ENCODE measurements at places on chromosomes 7 and 10.

DNA sequence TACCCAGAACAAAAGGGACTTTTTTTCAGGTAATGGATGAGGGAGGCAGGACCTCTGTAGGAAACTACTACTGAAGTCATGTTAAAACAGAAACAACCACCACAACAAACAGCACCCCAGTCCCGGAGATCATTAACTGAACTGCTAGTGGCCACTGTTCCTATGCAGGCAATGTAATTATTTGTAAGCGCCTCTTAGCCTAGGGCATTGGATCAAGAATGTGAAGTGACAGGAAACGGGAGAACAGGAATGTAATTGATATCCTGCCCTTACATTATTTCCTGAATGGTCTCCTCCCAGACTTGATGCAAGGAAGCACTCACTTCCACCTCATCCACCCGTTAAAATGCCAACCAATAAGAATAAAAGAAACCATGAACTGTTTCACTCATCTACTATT is 16.7 kb upstream of the GAD2 start:
- no peak for ATAC-seq

- no peak for ATAC-seq
Measured at GRCh38 chr10:2731940-2732339, 335.4 kb upstream of the PFKP start.

DNA sequence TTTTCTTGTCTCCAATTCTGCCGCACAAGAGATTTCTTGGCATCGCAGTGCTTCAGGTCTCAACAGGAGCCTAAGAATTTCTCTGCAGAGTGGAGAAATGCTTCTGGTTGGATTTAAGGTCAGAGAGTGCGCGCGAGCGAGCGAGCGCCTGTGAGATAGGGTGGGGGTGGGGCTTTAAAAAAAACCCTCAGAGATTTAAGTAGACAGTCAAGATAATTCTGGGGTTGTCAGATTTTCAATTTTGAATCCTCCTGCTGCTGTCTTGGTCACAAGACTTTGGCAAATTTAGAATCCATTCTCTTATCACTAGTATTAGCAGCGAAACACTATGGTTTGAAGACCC is 49.7 kb downstream of the CPEB3 start:
- ATAC-seq, result peak; percentile 21

DNA sequence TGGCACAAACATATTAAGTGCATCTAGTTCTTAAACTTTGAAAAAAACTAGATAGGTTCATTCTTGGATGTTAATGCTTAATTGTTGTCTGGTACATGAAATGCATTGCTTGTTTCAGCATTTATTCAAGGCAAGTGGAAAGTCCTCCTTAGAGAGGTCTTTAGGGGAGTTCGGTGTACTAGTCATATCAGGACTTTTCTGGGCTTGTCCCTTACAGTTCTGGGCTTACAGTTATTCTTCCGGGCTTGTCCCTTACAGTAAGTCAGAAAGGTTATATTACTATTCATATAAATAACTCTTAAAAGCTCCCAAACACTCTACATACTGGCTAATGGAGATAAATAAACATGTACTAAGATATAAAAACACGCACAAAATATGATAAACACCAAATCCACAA is 61.6 kb upstream of the MRLN start:
- no peak for ATAC-seq

DNA sequence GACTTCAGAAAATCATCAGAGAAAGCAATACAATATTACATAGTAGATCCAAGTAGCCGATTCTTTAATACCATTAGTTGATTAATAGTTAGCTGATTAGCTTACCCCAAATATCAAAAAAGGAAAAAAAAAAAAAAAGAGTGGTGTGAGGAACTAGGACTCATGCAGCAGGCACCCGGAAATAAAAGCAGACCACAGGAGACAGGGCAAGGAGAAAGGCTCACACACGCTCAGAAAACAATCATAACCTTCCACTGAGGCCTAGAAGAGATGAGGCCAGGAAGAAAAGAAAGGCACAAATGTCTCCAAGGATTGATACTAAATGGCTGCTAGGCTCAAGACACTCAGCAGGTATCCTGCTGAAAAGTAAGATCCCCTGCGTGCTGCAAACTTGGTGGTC is 25.9 kb downstream of the TRDMT1 start:
- ATAC-seq, result peak; percentile 51

GRCh38 chr10:127118034-127118433 is 78.4 kb downstream of the INSYN2A start:
- no peak for ATAC-seq

DNA sequence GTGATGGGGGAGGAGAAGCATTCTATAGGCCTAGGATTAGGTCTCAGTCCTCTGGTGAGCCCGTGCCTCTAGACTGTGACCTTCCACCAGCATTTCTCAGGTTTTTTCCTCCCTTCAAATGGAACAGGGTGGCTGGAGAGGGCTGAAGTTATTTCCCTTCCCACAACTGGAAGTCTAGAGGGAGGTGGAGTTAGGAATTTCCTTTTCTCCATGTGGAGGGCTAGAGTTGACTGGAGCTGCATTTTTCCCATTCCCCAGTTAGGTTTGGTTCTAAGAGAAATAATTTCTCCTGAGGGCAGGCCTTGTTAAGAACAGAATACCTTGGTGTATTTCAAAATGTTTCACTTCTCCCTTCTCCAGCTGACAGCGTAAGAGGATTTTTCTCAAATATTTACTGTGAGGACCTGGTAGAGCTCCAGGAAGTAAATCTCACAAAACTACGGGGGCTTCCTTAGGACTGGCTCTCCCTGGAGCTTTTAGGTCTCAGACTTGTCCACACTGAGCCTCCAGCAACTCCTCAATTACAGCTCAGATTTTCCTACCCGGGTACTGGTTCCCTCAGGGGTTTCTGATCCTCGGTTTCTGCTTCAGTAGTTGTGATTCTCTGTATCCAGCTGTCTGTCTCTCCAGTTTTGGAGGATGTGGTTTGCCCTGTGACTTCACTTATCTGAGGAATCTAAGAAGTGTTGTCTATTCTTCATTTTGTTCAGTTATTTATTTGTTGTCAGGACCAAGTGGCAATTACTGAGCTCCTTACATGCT is 6.0 kb upstream of the REEP3 start:
- no peak for ATAC-seq

Data from SK-N-SH treated with all-trans-retinoic acid at 6 μM for 48 hours (cell line).